Posterior vena cava (tissue), 2 donors: ENCODE measurements at places on chromosomes 3 and 15. TPM values are rescaled to one million over a fixed set of nuclear protein-coding genes. Genes with fewer than 3 reads are reported as not detected.
A peak's percentile ranks its signal among the peaks of the same experiment; 100 is the strongest.

DNA sequence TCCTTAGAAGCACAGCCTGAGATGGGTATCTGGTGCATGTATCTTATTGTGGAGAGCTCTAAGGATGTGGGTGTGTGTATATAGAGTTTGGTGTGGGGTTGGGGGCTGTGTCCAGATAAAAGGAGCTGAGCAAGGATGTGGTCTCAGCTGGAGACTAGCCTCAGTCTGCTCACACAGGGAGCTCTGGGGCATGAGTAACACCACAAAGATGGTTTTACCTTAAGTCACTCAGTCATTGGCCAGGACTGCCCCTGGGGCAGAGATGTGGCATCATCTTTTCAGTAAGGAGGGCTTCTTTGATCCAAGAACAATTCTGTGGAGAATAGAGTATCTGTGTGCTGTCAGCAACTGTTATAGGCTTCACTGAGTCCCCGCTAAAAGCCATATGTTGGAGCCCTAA, 163.4 kb upstream of the NUDT16 start:
- no peak for DNase-seq

- DNase-seq: no peak
Measured at GRCh38 chr3:55721716-55722484, 234.8 kb upstream of the WNT5A start.

DNA sequence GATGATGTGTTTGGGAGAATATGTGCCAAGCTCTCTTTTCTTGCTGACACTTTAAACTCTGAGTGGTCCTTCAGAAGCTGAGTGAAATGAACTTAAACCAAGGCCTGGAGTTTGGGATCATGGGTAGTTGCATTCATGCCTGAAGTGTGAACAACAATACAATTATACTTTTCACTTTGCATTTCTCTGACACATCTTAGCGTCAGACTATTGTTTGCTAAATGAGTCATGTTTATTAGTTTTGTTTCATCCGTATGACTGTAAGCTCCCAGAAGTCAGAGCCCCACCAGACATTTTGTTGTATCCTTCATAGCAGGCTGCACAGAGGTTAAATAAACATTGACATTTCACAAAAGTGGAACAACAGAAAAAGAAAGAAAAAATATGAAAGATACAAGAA, 542.6 kb downstream of the TUSC7 start:
- no peak for DNase-seq

ACOX2 gene
- 11.9 TPM for total RNA-seq

LIPH gene
- total RNA-seq: 0.19 TPM

DNA sequence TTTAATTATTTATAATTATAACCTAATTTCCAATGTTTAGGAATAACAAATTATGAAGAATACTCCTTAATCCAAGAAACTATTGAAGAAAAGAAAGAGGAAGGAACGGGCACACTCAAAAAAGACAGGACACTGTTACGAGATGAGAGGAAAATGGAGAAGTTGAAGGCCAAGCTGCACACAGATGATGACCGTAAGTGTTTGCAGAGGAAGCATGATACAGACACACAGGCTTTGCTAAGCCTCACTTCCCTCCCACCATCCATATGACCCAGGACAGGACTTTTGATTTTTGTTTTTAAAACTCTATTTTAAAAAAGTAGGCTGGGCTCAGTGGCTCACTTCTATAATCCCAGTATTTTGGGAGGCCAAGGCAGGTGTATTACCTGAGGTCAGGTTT, 389.4 kb upstream of the TPM1 start:
- DNase-seq: no peak

- DNase-seq: peak; percentile 93
Measured at GRCh38 chr3:53166781-53167291, 5.8 kb downstream of the PRKCD start.

- DNase-seq: no peak
Measured at GRCh38 chr3:48285132-48285531, 44.2 kb downstream of the ZNF589 start.

SLC28A2 gene
- total RNA-seq: not detected

DNA sequence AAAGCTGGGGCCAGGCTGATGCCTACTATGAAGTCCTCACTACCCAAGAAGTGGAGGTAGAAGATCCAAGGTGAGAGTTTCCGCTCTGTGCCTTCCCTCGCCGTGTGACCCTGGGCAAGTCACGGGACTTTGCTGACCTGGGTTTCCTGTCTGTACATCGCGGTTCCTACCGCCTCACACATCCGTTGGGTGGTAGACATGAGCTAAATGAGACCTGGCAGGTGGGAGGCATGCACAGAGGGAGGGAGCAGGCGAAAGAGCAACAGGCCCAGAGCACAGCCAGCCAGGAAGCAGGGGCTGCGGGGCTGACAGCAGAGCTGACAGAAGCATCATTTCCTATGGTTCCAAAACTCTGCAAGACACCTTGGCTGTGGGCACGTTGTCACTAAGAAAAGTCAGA, 157.3 kb upstream of the BHLHE40 start:
- no peak for DNase-seq

KNSTRN gene
- 5.4 TPM for total RNA-seq

DNA sequence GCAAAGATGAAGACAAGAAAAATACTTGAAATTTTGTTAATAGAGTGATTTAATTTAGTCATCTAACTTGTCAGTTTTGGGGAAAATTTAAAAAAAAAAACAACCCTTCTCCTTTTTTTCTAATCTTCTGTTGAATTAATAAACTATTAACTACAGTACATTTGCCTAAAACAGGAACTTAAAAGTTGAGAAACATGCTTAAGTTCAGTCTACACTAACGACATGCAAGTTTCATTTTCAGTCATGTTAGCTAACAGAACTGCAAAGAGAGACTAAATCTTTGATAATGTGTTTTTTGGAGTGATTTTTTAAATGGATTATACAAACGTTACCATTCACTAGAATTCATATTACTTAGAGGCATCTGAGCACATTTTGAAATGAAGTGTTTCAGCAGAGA, 71.9 kb upstream of the MBNL1 start:
- DNase-seq: no peak
